ENCODE measurements at places on chromosomes 4 and X. TPM values are rescaled to one million over a fixed set of nuclear protein-coding genes. Genes with fewer than 3 reads are reported as not detected.

Gene CLCN4
- 3.3 TPM for polyA plus RNA-seq

Gene EXOC1L
- 0.08 TPM for polyA plus RNA-seq

Gene SRPX
- 7.2 TPM for polyA plus RNA-seq

Gene AKAP14
- polyA plus RNA-seq, result 0.77 TPM

Gene SHROOM3
- polyA plus RNA-seq, result 15.8 TPM

Gene SLC16A2
- polyA plus RNA-seq, result 32.2 TPM

Gene S100G
- polyA plus RNA-seq, result not detected

Gene RHOXF2B
- polyA plus RNA-seq, result not detected

Gene CLDN22
- polyA plus RNA-seq, result not detected

Gene XG
- 0.33 TPM for polyA plus RNA-seq

Gene USP26
- not detected for polyA plus RNA-seq

Gene TRAM1L1
- 0.89 TPM for polyA plus RNA-seq

Gene FGF16
- 0.61 TPM for polyA plus RNA-seq

Gene NDNF
- polyA plus RNA-seq, result 0.70 TPM

Gene PHOX2B
- not detected for polyA plus RNA-seq

Gene GPR143
- polyA plus RNA-seq, result 30.7 TPM

Gene MAP7D2
- 0.83 TPM for polyA plus RNA-seq

Gene RASL11B
- polyA plus RNA-seq, result 49.8 TPM
